ENCODE measurements at places on chromosomes 6 and 20.

GRCh38 chr6:136947037-136947436, 24.9 kb downstream of the SLC35D3 start:
- DNase-seq = no peak

- DNase-seq = no peak
Observed at GRCh38 chr20:8940326-8940725, 128.6 kb upstream of the PLCB4 start.

DNA sequence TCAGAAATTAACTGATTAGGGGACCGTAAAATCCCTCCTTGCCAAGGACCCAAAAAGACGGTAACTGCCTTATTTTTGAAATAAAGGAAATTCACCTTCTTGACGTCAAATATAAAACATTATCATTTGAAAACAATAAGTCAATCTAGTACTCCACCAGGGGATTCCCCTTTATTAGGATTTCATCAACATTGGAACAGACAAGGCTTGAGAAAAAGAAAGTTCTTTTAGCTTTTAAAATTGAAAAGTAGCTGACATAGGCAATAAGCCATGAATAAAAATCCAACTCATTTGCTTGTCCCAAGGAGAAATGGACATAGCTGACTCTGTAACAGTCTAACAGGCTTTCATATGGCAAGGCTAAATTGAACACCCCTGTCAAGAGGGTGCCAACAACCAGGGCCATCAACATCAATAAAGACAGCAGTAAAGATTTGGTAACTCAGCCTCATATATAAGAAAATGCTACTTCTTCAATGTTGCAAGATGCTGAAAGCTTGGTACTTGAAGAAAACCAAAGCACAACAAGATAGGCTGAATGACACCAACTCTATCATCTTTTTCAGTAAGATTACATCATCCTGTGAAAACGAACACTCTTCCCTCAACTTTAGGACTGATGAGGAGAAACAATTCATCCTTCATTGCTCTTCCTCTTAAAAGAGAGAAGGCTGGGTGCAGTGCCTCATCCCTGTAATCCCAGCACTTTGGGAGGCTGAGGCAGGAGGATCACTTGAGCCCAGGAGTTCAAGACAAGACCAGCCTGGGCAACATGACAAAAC, 121.0 kb upstream of the PRDM1 start:
- DNase-seq = no peak

- DNase-seq = no peak
Observed at GRCh38 chr20:36196676-36197075, 39.6 kb upstream of the AAR2 start.

- DNase-seq = no peak
Observed at GRCh38 chr20:611047-611842, 1.1 kb upstream of the TCF15 start.

DNA sequence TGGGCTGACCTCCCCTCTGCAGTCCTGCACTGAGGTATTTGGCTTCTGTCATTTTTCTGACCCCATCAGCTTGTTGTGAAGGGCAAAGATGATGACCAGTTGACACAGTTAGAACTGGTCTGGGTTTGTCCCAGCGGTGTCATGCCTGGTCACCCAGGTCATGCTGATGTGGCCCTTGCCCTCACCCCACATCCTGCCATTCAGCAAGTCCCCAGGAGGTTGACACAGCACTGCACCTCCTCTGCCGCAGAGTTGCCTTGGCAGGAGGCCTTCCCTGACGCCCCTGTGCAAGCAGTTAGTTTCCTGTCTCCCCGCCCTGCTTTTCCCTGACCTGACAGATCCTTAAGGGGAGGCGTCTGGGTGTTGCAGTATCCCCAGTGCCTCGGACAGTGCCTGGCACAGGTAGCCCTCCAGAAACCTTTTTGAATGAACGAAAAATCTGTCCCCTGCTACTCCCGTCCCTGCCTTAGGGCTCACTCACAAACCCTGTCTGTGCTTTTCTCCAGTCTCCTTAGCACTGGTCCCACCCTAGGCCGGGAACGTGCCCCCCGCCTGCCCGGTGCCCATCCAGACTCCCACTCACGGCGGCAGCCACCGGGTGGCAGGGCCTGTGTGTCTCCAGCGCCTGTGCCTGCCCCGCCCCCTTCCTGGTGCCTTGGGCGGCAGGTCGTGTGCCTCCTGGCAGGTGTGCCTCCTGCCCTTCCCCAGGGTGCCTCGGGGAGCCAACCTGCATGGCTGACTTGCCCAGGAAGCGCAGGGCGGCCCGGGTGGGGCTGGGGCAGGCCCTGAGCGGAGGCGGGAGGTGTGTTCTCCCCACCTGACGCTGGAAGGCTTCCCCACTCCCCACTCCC, 146.3 kb upstream of the RNF24 start:
- no peak for DNase-seq

- DNase-seq = no peak
Observed at GRCh38 chr6:87213364-87213763, 58.0 kb downstream of the ZNF292 start.
